Activated T-cell treated with anti-CD3 and anti-CD28 coated beads for 48 hours (primary cell): ENCODE measurements at places on chromosomes 3 and 15.
A peak's percentile ranks its signal among the peaks of the same experiment; 100 is the strongest.

DNA sequence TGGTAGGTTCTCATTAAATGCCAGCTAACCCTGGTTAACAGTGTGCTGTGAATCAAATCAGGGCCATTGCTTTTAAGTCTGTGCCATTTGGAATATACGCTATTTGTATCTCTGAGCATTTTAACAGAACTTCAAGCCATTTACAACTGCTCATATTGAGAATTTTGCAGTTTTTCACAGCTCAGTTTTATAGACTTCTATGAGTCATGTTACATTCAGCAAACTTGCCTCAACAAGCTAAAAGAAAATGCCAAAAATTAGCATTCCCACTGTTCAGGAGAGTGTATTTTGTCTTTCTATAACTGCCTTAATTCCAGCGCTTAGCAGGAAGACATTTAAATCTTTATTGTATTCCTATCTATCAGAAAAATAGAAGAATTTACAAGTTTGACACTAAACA, 196.4 kb downstream of the GBE1 start:
- no peak for DNase-seq

- DNase-seq = peak; percentile 67
These were observed 59.2 kb upstream of the FAM174B start for GRCh38 chr15:92714477-92715401.

GRCh38 chr3:29236146-29236840, 44.6 kb upstream of the RBMS3 start:
- DNase-seq = no peak

DNA sequence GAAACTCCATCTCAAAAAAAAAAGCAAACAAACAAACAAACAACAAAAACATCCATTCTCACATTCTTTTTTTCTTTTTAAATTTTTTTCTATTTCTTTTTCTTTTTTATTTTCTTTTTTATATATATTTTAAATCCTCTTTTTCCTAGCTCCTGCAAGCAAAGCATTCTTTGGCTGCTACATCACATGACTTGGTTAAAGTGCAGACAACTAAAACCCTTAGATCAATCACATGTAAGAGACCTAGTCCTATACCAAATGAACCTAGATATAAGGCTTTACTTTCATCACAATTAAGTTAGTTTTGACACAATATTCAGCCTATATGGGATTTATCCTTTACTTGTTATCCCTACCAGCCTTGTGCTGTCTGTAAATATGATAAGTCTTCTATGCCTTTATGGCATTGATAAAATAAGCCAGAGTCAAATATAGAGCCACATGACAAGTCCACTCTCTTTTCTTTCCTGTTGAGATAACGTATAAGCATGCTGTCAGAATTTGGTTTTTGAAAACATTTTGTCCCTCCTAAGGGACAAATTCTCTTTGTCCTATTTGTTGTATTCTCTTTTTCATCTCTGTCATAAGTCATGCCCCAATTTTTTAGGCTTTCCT, 11.3 kb downstream of the UBR1 start:
- DNase-seq = no peak

- DNase-seq = no peak
These were observed 41.0 kb upstream of the TMEM158 start for GRCh38 chr3:45267097-45267496.

DNA sequence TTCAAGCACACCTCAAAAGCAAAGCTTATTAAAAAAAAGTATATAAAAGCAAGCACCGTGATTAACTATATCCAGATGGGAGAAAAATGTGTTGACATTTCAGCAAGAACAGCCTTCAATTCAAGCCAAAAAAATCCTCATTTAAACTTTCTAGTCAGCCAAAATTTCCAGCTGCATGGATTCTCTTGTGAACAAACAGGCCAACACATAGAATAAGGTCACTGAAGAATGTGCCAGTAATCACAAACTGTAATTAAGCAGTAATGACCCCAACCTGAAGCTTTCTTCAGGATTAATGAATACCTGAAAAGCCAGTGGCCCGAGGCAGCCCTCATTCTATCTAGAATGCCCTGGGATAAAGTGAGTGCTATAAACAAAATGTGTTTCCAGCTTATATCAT, 130.7 kb upstream of the KCNMB2 start:
- no peak for DNase-seq

- DNase-seq = no peak
These were observed 37.1 kb downstream of the FAM240A start for GRCh38 chr3:46649436-46649835.

- DNase-seq = no peak
These were observed 66.0 kb downstream of the MYO1E start for GRCh38 chr15:59306520-59307164.

DNA sequence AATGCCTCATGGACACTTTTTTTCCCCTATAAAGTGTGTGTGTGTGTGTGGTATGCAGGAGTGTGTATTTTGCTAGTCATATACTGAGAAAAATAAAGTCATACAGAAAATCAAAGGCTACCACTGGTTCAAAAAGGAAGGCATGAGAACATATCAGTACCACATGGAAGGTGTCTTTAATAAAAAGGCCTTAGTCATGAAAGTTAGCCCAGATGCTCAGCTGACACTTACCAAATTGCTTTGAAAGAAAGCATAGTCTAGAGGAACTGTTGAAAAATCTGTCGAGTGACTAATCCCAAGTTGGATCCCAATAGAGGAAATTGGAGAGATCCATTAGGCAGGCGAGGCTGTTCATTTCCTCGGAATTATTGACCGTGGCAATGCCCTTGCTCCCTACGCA, 432.9 kb upstream of the CFAP20DC start:
- DNase-seq = no peak

DNA sequence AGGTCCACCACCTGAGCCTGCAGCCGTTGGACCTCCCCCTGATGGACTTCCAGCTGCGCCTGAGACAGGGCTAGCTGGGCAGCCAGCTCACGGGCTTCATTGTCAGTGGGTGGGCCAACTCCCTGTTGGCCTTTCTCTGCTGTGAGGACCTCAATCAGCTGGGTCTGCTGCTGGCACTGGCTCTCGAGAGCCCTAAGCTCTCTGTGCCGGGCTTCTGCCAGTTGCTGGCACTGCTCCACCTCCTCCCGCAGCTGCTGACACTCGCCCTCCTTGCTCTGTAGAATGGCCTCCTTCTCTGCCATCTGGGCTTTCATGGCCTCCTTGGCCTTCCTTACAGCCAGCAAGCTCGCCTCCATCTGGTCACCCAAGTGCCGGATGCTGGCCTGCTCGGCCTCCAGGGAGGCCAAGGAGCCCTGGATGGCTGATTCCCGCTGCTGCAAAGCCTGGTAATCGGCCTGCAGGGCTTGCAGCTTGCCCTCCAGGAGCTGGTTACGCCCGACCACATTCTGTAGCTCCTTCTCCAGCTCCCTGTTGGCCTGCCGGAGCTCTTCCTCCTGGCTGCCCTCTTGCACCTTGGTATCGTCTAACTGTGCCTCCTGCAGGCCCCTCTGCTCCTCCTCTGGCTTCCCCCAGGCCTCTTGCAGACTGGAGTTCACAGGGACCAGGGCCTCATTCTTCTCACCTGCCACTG, 23.8 kb downstream of the CXCR6 start:
- DNase-seq = no peak

DNA sequence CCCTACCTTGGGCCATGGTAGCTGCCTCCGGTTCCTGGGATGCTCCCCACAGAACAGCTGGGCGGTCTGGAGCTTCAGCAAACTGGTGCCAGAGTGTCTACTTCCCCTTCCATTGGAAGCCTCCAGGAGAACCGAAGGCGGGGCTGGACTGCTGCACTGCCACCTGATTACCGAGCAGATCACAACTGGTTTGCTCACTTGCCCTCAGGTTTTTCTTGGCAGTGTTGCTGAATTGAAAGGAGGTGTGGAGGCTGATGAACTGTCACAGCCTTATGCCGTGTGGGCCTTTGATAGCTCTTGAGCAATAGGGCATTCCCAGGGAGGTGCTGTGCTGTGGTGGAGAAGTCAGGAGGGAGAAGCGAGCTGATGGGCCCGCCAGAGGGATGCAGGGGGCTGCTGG, at the start of gene TGM5:
TSS of gene TGM5 (minus strand) at position 95 of the 400 bp plus-strand sequence. CDS start at position 16, 79 bp downstream.
- DNase-seq = no peak

GRCh38 chr3:71490692-71491091, 92.8 kb downstream of the FOXP1 start:
- no peak for DNase-seq

- DNase-seq = no peak
These were observed 1062.4 kb downstream of the FHIT start for GRCh38 chr3:60188803-60189202.

DNA sequence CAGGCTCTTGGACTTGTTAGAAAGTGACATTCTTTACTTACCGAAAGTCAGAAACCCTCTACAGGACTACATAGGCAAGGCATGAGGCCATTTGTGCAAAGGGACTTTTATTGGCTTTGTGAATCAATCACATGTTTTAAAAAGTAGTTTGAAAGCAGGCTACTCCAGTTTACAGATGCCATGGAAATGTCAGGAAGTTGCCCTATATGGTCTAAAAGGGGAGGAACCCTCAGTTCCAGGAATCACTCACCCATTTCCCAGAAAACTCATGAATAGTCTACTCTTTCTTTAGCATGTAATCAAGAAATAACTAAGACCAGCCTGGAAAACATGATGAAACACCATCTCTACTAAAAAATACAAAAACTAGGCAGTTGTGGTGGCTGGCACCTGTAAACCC, 51.0 kb upstream of the MKRN3 start:
- no peak for DNase-seq

GRCh38 chr3:350871-351371, 154.4 kb downstream of the CHL1 start:
- DNase-seq = no peak

GRCh38 chr3:64484289-64484992, 203.4 kb downstream of the ADAMTS9 start:
- DNase-seq = peak; percentile 58

GRCh38 chr15:85006201-85006600, 24.5 kb downstream of the PDE8A start:
- no peak for DNase-seq

DNA sequence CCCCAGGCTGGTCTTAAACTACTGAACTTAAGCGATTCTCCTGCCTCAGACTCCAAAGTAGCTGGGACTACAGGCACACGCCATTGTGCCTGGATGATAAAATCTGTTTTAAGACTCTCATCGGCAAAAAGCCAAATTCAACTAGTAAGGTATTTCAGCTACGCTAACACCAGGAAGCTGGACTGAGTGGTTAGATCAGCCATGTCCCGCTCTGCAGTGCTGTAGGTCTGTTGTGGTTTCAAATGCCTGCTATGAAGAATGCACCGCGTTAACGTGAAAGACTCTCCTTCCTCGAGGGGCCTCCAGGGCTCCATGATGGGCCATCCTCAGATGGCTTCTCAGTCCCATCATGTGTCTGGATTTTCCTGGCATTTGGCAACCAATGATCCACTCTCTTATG, 70.2 kb downstream of the PCOLCE2 start:
- no peak for DNase-seq

DNA sequence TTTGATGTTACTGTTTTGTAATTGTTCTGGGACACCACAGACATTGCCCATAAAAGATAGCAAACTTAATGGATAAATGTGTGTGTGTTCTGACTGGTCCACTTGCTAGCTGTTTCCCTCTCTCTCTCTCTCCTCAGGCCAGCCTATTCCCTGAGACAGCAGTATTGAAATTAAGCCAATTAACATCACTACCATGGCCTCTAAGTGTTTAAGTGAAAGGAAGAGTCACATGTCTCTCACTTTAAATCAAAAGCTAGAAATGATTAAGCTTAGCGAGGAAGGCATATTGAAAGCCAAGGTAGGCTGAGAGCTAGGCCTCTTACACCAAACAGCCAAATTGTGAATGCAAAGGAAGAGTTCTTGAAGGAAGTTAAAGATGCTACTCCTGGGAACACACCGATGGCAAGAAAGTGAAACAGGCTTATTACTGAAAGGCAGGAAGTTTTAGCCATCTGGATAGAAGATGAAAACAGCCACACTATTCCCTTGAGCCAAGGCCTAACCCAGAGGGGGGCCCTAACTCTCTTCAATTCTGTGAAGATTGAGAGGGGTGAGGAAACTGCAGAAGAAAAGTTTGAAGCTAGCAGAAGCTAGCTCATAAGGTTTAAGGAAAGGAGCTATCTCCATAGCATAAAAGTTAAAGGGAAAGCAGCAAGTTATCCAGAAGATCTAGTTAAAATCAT, 295.1 kb downstream of the CHST2 start:
- no peak for DNase-seq

DNA sequence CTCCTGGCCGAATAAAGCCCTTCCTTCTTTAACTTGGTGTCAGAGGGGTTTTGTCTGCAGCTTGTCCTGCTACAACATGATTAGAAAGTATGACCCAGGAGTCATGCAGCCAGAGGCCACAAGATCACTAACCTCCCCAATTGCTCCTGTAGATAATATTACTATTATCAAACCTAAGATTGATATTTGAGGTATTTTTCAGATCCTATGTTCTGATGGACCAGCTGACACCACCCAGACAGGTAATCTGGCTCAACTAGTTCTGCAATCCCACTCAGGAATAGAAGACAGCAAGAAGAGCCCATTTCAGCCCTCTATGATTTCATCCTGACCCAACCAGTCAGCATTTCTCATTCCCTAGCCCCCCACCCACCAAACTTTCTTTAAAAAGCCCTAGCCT, 23.3 kb upstream of the LIMD1 start:
- no peak for DNase-seq

- DNase-seq = no peak
These were observed 443.3 kb downstream of the MAGI1 start for GRCh38 chr3:65595222-65596028.

GRCh38 chr3:188941103-188941502, 230.7 kb upstream of the TPRG1 start:
- DNase-seq = no peak

GRCh38 chr3:124887177-124887931, at the start of gene ITGB5:
Gene ITGB5 (minus strand): TSS chr3:124887365. CDS start chr3:124887000, 365 bp downstream.
- peak; percentile 30 for DNase-seq

DNA sequence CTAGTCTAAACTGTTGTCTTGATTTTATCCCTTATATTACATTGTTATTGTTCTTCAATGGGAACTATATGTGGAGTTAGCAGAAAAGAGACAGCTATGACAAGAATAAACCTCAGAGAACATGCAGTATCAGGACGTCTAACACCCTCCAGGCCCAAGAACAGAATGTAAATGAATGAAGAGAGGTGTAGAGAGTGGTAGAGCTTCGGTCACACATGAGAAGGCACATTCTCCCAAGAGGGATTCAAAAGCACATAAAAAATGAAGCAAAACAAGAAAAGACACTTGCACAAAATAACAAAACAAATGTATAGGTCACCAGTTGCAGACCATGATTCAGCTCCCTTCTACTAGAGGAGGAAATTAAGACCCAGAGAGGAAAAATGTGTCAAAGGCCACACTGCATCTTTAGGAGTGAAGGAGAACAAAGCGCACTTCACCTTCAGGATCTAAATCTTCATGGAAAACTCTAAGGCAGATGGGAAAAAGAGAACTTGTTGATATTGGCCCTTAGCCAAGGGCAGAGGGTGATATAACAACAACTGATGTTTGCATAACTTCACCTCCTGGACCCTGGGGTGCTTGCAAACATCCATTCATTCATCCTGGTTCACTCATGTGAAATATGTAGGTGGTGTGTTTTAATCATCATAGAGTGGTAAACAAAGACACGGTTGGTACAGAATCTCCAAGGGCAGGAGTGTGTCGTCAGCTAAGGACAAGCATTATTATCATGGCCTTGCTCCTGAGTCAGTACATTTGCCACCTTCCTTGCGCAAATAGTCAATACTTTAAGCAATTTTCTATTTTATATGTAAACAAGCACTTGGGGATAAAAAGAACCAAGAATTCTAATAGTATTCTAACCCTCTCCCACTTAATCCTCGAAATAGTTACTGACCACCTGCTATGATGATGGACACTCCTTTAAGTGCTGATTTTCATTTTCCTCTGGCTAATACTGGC, 8.8 kb downstream of the NEK10 start:
- DNase-seq = no peak

- no peak for DNase-seq
These were observed 1459.5 kb downstream of the ZPLD1 start for GRCh38 chr3:103894162-103894822.
